ENCODE measurements at places on chromosomes 1 and 21. TPM values are rescaled to one million over a fixed set of nuclear protein-coding genes. Genes with fewer than 3 reads are reported as not detected.

IBA57 gene
- 1.7 TPM for total RNA-seq

UBE2G2 gene
- 75.8 TPM for total RNA-seq

FAM163A gene
- not detected for total RNA-seq

CDC20 gene
- total RNA-seq: 78.0 TPM

GNAI3 gene
- total RNA-seq: 25.0 TPM

TOR1AIP1 gene
- total RNA-seq: 64.5 TPM

NCF2 gene
- 2.8 TPM for total RNA-seq

STIL gene
- 17.2 TPM for total RNA-seq

C1orf185 gene
- not detected for total RNA-seq

SLAMF9 gene
- total RNA-seq: 0.28 TPM

SPATC1L gene
- total RNA-seq: 3.8 TPM

TMPRSS2 gene
- total RNA-seq: not detected

CR1L gene
- total RNA-seq: not detected

HSD3B2 gene
- not detected for total RNA-seq

SMIM11 gene
- total RNA-seq: 6.9 TPM

PTAFR gene
- total RNA-seq: under 0.01 TPM

IQGAP3 gene
- 13.6 TPM for total RNA-seq

TEX38 gene
- total RNA-seq: not detected

Data from IMR-90 (cell line).